ENCODE measurements at places on chromosomes 4 and X. TPM values are rescaled to one million over a fixed set of nuclear protein-coding genes. Genes with fewer than 3 reads are reported as not detected.

DNA sequence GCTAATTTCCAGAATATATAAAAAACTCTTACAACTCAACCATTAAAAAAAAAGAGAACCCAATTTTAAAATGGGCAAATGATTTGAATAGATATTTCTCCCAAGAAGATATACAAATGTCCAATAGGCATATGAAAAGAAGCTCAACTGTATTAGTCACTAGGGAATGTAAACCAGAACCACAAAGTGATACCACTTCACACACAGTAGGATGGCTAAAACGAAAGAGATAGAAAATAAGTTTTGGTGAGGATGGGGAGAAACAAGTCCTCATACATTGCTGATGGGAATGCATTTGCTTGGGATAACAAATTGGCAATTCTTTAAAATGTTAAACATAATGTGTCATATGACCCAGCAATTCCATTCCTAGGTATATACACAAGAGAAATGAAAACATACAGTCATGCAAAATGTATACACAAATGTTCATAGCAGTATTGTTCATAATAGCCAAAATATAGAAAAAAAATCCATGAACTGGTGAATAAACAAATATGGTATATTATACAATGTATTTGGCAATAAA is 5.7 kb downstream of the TCEAL3 start:
- no peak for DNase-seq

DNA sequence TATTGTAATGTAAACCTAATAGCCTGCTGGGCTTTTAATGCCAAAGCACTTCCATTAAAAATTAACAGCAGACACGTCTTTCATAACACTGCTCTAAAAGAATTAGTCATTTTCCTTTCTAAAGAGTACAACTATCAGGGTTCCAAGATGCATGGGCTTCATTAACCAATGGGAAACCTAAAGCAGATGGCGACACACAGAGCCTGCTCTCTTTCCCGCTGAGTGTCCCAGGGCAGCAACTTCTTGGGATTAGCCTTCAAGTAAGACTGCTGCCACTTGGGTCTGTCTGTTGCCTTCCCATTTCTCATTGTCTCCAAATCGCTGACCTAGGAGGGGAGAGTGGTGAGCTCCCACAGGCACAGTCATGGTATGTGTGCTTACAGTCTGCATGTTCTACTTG is 14.0 kb upstream of the PHKA2 start:
- DNase-seq, result no peak

- no peak for DNase-seq
Observed at GRCh38 chrX:126448681-126449080, 103.9 kb downstream of the DCAF12L1 start.

- DNase-seq, result no peak
Observed at GRCh38 chr4:145762719-145763118, 82.8 kb downstream of the C4orf51 start.

DNA sequence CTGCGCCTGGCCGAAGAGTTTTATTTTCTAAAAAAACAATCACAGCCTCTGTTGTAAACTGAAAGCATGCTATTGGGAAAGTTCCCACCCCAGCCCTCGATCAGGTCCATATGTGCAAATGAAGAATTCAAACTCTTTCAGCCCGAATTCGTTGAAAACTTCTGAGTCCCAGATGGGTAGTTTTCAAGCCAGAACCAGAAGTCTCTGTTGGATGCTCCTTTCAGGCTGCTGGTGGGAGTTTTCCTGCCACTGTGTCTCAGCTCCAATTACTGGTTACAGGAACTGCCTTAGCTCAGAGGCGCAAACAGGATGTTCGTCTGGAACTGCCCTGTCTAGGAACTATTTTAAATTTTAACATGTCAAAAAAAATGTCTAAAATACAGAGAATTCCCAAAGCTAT is 9.3 kb upstream of the ALG13 start:
- DNase-seq, result no peak

GRCh38 chrX:154135458-154136229 is 8.4 kb upstream of the OPN1LW start:
- no peak for DNase-seq

- DNase-seq, result no peak
Observed at GRCh38 chr4:152431291-152431690, 104.6 kb downstream of the FBXW7 start.

DNA sequence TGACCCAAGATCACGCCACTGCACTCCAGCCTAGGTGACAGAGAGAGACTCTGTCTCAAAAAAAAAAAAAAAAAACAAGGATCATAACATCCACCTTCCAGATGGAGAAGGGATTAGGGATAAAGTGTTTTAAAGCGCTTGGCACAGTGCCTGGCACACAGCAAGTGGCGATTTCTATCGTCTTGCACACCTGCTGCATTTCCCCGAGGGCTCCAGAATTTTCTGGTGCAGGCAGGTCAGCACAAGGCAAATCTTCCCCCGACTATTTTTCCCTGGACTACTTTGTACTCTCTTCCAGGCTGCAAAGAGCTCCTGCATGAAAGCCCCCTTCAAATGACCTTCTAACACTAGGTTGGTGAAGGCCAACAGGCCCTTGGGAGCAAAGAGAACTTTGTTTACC is 57.3 kb downstream of the APBB2 start:
- DNase-seq, result no peak

- no peak for DNase-seq
Observed at GRCh38 chrX:70754169-70754848, 154.2 kb downstream of the TEX11 start.

DNA sequence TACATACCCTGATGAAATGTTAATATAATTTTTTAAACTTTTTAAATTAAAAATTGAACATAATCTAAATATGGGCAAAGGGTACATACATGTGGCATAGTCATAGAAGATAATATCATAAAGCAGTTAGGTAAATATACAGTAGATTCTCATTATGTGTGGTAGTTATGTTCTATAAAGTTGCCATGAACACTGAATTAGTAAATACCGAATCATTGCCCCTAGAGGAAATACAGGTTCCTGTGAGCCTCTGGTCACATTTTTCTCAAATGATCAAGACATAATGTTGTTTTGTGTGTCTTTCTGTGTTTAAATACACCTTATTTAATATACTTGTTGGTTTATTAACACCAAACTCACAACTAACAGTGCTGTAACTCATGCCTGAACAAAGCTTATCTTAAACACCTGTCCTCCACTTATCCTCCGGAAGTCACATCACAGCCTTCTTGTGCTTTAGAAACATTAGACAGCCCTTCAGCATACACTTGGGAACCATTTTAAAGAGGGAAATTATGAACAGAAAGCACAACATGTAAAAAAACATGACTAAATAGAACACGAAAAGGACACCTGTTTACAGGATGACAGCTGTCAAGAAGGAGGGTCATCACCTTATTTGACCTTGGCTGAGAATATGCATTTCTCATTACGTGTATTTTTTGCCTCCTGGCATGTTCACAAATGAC is 169.4 kb upstream of the NAP1L5 start:
- DNase-seq, result no peak

GRCh38 chr4:46462733-46463132 is 72.8 kb upstream of the GABRA2 start:
- no peak for DNase-seq

GRCh38 chr4:137307806-137308205 is 224.5 kb downstream of the PCDH18 start:
- DNase-seq, result no peak

GRCh38 chr4:13543032-13543838 is 1.1 kb downstream of the NKX3-2 start:
- DNase-seq, result no peak

DNA sequence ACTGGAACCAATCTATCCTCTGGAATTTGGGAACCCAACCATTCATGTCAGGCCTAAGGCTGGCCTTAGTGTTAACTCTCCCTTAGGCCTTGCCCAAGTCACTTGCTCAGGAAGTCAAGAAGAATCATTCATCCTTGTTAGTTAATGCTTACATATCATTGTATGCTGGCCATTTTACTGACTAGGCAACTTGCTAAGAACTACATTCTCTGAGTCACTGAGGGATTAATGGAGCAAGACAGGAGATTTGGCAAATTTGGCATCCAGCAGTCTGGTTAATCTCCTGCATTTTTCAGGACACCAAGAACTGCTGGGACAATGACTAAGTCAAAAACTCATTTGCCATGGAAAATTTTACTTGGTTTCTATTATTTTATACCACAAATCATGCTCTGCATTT is 115.8 kb upstream of the DDIT4L start:
- DNase-seq, result no peak

DNA sequence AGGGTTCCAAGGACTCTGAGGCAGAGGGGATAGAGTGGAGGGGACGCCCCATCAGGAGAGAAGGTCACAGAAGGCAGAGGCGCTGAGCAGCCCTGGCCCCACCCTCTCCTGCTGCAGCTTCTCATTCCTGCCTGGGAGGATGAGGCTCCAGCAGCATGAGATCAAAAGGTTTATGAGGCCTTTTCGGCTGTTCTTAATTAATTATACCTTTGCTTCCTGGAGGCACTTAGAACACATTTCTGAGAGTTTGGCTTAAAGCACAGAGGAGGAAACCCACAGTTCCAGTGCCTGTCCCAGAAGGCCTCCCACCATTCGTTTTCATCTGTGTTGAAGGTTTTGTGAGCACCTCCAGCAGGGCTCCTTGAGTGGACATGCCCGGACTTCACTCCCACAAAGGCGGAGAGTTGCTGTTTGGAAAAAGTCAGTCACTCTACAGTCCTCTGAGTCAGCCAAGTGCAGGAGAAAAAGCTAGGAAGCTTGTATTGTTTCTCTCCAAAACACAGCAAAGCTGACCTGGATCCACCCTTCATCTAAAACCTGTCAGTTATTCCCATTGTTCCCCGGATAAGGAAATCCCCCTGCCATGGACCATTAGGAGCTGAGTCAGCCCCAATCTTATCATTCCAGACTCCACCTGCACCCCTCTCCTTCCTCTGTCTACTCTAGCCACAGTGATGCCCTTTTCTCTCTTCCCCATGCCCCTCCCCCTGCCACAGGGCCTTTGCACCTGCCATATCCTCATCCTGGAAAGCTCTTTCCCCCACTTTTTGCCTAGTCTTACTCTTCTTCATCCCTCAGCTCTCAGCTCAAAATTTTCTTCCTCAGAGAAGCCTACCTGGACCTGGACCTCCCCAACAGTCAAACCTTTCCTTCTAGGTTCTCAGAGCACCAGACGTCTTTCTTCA is 276.8 kb downstream of the FBXW7 start:
- DNase-seq, result no peak

- DNase-seq, result peak; percentile 81
Observed at GRCh38 chrX:22081475-22082092, 49.5 kb downstream of the PHEX start.

- DNase-seq, result no peak
Observed at GRCh38 chr4:35520059-35520458, 724.3 kb downstream of the ARAP2 start.

DNA sequence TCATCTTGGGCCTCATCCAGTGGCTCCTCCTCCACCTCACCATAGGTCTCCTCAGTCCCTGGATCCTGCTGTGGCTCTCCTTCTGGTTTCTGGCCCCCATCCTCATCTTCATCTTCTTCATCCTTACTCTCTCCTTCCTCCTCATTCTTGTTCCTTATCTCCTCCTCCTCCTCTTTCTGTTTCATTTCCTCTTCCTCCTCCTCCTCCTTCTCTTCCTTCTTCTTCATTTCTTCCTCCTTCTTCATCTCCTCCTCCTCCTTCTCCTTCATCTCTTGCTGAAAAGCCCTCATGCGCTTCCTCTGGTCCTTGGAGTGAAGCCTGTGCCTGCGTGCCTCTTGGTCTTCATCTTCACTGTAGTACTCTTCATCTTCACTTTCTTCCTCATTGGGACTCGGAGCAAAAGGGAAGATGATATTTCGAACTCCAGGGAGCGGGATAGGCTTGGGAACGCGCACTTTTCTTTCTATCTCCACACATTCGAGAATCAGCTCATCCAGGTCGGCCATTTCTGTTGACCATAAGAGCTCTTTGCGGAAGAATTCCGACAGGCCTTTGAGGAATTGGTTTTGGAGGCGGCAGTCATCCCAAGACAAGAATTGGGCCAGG is 1.5 kb downstream of the RTL5 start:
- no peak for DNase-seq

GRCh38 chr4:5114950-5115349 is 63.7 kb downstream of the STK32B start:
- DNase-seq, result no peak

- no peak for DNase-seq
Observed at GRCh38 chr4:152591396-152591795, 55.5 kb upstream of the FBXW7 start.

Gene OTC
- total RNA-seq, result not detected

Gene RAI2
- not detected for total RNA-seq

Gene FABP2
- total RNA-seq, result not detected

Gene PASD1
- total RNA-seq, result not detected

Gene BEX2
- 31.5 TPM for total RNA-seq

Gene TDO2
- not detected for total RNA-seq

Gene TSPAN6
- total RNA-seq, result not detected

Gene CAPN6
- total RNA-seq, result not detected

Gene HMGN5
- total RNA-seq, result 0.18 TPM

Gene F11
- not detected for total RNA-seq

Gene NWD2
- total RNA-seq, result not detected

Gene NALF2
- 0.65 TPM for total RNA-seq

Gene ARHGEF6
- 2.6 TPM for total RNA-seq

Gene DUSP21
- not detected for total RNA-seq

Gene EDA
- not detected for total RNA-seq

Gene MAGEA10
- total RNA-seq, result not detected

Gene MAB21L2
- not detected for total RNA-seq

Gene PCYT1B
- 0.04 TPM for total RNA-seq

Gene PCDH7
- not detected for total RNA-seq

Gene ATP1B4
- total RNA-seq, result not detected

Gene RASL11B
- not detected for total RNA-seq

Gene LYAR
- total RNA-seq, result 32.2 TPM

Gene PDCL2
- not detected for total RNA-seq
